Stimulated activated CD4-positive, alpha-beta T cell treated with anti-CD3 and anti-CD28 coated beads, Interleukin-1b, Interleukin-23, amount 100 ng/mL, for 24 hours (primary cell): ENCODE measurements at places on chromosomes 5 and 9.

DNA sequence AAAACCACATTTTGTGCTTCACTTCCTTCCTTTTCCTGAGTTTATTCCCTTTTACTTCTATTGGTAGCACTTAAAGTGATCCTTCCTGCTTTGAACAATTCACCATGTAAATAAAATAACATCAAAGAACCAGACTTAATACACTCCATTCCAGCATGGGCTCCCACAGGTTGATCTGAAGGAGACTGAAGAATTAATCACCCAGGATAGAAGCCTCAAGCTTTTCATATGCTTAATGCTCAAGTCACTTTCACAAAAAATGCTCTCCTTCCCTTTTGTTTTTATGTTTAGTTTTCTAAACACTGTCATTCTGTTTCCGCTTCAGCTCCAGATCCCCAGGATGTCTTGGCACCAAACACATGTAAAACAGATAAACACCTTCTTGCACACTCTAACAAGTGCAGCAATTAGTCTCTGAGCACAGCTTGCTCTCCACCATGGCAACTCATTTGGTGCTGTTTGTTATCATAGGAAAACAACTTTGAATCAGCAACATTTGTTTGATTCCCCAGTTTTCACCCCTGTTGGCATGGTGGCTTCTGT is 37.0 kb downstream of the DMRTA1 start:
- DNase-seq = no peak

GRCh38 chr9:35914301-35914807 is 5.1 kb downstream of the SPAAR start:
- no peak for DNase-seq

GRCh38 chr9:135085830-135086546 is 1.5 kb upstream of the OLFM1 start:
- no peak for DNase-seq

- DNase-seq = no peak
Measured at GRCh38 chr9:92524881-92525280, 10.9 kb downstream of the ECM2 start.

GRCh38 chr5:11477786-11478185 is 426.5 kb downstream of the CTNND2 start:
- no peak for DNase-seq

DNA sequence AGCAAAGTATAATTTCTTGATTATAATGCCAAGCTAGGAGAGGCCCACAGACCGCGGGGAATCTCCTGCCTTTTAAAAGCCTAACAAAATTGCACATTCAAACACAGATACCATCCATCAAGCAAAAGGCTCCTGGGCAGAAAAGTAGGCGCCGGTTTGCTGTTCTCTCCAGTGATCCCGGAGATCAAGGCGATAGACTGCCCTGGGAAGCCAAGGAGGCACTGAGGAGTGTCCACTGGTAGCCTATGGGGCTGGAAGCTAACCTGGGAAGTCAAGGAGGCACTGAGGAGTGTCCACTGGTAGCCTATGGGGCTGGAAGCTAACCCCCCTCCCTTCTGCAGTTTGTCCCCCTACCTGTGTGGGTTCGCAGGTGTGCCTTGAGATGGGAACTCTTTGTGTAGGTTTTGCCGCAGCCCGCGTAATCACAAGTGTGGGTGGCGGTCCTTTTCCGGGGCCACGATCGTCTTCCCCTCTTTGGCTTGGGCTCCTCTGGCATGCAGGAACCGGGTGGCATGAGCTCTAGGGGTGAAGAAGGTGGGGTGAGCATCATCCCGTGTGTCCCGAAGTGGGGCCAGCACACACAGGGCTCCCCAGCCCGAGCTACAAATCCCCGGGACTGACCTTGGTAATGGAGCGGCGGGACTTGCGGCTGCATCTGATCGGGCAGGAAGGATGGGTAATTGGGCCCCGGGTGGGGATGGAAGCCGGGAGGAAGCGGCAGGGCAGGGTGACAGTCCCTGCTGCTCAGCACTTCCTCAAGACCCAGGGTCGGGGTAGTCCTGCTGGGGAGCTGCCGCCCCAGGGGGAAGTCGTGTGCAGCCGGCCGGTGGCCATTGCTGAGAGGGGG is 2.7 kb downstream of the KLF4 start:
- no peak for DNase-seq

DNA sequence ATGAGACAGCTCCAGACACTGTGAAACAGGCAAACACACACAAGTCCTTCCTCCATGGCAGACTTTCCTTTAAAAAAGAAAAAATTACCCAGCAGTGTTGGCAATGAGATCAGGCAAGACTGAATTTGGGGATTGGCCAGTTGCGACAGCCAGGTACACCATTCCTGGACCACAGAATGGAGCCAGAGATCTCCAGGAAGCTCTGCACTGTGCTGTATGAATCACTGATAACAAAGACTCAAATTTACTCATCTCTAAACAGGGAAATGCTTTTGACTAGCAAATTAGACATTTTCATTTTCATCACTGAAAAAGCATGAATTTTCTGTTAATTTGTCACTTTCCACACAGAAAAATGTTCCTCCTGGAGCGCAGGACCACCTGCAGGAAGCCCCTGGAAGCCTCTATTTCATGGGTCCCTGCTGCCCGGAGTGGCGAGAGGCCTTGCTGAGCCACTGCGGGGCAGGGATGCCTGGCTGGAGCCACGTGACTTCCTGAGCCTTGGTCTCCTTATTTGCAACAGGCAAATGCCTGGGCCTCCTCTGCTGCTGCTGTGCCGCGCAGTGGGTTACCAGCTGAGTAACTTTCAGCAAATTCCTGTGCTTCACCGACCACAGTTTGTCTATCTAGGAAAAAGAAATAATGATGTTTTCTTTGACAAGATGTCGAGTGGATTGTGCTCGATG is 185.9 kb upstream of the ZNF618 start:
- no peak for DNase-seq

GRCh38 chr5:36688722-36689121 is 82.3 kb downstream of the SLC1A3 start:
- DNase-seq = no peak

DNA sequence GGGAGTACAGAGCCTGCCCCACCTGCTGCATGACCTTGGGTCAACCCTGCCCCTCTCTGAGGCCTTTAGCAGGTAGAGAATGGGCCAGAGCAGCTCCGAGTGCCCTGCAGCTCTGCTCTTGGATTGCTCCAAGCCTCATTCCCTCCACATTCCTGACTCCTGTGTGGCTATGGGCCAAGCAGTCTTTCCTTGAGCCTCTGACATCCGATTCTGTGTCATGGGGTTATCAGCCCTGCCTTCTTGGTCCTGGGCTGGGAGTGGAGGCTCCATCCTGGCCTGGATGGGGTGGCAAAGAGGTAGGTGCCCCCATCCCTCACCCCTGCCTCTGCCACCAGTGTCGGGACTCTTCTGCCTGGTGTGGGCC is 13.7 kb downstream of the FPGS start:
- DNase-seq = no peak

DNA sequence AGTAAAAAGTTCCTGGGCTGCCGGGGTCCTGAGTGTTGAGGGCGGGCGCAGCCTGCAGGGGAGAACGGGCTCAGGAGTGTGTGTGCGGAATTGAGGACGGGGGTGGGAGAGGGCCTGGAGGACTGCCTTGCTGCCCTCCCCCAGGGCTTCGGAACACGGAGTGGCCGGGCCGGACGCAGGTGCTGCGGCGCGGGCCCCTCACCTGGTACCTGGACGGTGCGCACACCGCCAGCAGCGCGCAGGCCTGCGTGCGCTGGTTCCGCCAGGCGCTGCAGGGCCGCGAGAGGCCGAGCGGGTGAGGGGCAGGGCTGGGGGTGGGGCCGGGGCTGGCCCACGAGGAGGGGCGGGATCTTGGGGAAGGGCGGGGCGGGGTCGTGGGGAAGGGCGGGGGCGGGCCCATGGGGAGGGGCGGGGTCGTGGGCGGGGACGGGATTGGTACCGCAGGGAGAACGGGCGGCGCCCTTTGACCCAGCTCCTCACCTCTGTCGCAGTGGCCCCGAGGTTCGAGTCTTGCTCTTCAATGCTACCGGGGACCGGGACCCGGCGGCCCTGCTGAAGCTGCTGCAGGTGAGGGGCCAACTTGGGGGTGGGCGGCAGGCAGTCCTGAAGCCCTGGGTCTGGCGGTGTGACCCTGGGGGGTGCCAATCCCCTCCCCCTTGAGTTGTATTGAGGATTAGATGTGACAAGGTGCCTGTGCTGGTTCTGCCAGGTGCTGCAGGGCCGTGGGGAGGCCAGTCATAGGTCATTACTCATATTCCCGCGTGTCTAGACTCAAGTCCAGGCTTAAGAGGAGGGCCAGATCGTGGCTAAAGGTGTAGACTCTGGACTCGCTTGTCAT is 7.1 kb downstream of the FPGS start:
- no peak for DNase-seq

DNA sequence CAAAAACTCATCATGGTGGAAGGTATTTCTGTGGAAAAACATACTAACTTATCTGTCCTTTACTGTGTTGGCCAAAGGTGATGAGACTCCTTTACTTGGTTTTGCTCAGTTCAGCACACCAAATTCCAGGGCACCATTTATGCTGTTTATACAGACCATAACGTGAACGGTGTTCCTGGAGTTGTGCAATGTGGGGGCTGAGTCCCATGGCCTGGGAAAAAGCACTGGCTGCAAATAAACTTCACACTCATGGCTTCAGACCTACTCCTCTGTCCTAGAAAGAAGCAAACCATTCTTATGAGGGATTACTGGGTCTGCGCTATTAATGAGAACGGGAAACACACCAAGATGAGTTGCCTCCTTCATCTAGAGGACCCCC is 10.4 kb downstream of the FREM1 start:
- no peak for DNase-seq

DNA sequence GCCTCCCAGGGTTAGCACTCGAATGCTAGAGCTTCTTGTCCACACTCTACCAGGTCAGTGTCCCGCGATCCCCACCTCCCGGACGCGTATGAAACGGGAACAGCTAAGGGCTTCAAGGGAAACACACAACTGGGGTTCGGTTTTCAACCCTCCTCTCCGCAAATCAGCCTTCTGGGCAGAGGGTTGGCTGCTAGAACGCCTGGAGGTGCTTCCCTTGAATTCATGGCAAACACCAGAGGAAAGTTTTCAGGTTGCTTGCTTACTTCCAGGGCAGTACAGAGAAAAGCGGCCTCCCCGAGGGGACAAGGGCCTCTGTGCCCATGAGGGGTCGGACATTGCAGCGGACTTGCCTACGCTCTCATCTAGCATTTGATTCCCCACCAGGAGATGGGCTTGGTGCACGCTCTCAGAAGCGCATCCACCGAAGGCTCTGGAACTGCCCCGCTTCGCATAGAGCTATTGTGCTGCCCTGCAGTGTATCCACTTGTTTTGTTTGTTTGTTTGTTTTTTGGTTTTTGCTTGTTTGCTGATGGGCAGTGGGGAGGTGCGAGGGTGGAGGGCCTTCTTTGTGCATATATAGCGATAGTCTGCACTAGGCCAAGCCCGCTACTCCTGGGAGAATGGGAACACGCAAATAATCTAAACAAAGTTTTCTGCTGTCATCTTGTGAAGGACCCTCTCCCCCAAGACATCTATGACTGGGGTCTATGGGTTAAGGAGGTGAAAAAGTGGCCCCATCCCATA is 1.3 kb upstream of the DMRT3 start:
- DNase-seq = no peak

GRCh38 chr5:172147857-172148256 is 40.2 kb downstream of the STK10 start:
- DNase-seq = no peak

DNA sequence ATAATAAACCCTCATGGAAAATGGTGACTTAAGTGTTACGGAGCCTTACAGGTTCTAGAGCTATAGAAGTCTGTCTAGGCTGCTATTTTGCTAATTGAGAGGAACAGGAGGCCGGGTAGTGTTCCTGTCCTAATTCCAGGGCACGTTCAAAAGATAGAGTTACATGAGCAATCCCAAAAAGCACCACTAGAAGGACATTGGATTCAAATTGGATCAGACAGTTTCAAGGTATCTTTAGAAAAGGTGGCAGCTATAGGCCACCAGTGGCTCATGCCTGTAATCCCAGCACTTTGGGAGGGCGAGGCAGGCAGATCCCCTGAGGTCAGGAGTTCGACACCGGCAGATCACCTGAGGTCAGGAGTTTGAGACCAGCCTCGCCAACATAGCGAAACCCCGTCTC is 458.8 kb downstream of the TMEM232 start:
- no peak for DNase-seq

GRCh38 chr5:81235287-81236072 is 2.4 kb downstream of the CKMT2 start:
- no peak for DNase-seq

GRCh38 chr5:142688281-142688989 is 2.5 kb upstream of the FGF1 start:
- no peak for DNase-seq

GRCh38 chr5:67511911-67512310 is 315.3 kb upstream of the CD180 start:
- DNase-seq = no peak

- no peak for DNase-seq
Measured at GRCh38 chr5:88355490-88356050, 86.9 kb upstream of the TMEM161B start.

DNA sequence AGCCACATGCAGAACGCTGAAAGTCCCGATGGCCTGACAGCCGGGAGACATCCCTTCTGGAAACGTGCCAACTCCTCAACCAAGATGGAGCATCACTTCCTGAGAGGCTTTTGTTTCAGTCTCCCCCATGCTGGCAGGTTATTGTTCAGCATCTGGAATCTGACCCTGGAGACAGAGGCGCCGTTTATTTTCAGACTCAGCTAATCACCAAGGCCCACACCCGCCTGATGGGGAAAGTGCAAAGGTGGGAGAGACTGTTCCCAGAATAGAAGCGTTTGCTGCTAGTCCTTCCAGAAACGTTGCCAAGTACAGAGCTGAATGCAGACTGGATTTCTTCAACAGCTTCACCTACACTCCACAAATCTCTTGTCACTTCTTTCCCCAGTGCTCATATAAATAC is 41.8 kb upstream of the S1PR3 start:
- DNase-seq = no peak

DNA sequence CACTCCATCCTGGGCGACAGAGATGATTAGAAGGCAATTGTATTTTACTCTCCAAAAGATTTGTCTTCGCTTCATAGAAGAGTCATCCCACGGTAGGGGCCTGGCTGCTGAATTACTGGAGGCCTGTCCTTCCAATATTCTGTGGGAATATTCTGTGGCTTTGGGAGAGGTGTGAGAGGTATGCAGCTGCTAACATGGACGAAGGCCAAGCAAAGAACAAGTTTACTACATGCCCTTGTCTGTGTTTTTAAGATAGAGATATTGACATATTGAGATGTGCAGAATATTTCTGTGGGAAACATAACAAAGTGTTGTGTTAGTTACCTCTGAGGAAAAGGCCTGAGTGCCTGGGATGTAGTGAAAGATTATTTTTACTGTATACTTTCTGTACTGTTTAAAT is 71.8 kb upstream of the SMIM15 start:
- no peak for DNase-seq

DNA sequence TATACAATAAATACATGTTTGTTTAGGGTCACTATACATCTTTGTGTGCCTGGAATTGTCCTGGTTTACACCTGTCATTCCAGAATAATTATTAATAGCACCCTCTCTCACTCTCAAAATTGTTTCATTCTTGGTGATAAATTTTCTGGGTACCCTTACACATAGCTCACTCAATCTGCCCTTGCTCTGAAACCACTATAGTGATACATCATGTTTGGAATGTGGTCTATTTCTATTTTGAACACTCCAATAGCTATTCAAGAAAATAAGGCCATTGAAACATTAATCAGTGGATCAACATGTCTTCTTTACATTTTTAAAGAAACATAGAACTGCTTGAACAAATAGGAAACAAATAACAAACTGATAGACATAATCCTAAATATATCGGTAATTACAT is 158.7 kb downstream of the ARRDC3 start:
- DNase-seq = no peak
